ENCODE measurements at places on chromosomes 3 and 15. TPM values are rescaled to one million over a fixed set of nuclear protein-coding genes. Genes with fewer than 3 reads are reported as not detected.

DNA sequence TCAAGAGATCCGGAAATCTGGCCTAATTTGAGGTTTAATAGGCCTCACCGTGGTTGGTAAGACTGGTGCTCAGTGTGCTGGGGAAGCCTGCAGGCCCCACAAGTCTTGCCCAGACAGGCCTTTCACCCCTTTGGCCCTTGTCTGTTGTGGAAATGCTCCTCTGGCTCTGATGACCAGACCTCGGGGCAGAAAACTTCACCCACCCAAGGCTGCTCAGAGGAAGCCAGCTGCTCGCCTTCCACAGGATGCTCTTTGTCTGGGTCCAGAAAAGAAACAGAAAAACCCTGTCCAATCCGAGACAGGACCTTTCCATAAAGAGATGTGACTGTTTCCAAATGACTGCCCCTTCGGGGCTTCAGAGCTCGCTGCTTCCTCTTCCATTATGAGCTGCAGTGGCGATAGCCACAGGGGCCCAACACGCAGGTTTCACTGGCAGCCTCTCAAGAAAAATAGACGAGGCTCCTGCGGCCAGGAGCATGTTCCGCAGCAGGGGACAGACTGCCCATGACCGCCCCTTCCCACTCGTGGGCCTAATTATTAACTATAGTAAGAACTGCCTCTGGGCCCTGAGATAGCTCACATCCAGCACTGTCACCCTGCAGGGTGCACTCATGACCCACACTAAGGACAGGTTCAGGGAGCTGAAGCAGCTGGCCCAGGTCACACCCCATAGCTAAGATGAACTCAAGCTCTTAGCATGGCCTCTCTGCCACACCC lies 6.8 kb upstream of the SNX22 start:
- no peak overlapping the region for H3K27ac ChIP-seq
- no peaks in the 10 kb centered on the region for H3K4me1 ChIP-seq
- no peak overlapping the region for H3K4me3 ChIP-seq
- H3K27me3 ChIP-seq, result no peaks in the 10 kb centered on the region

DNA sequence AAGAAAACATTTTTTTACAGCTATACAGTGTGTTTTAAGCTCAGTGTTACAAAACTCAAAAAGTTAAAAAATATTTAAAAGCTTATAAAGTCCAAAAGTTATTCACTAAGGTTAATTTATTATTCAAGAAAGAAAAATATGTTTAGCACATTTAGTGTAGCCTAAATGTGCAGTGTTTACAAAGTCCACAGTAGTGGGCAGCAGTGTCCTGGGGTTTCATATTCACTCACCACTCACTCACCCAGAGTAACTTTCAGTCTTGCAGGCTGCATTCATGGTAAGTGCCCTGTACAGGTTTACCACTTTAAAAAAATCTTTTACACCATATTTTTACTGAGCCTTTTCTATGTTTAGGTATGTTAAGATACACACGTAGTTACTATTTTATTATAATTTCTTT lies 300.2 kb upstream of the TRIM42 start:
- H3K27me3 ChIP-seq, result no peaks in the 10 kb centered on the region
- no peaks in the 10 kb centered on the region for H3K36me3 ChIP-seq
- H3K4me3 ChIP-seq, result no peak overlapping the region
- peaks cover 8% of the 10 kb centered on the region for H3K4me1 ChIP-seq

DNA sequence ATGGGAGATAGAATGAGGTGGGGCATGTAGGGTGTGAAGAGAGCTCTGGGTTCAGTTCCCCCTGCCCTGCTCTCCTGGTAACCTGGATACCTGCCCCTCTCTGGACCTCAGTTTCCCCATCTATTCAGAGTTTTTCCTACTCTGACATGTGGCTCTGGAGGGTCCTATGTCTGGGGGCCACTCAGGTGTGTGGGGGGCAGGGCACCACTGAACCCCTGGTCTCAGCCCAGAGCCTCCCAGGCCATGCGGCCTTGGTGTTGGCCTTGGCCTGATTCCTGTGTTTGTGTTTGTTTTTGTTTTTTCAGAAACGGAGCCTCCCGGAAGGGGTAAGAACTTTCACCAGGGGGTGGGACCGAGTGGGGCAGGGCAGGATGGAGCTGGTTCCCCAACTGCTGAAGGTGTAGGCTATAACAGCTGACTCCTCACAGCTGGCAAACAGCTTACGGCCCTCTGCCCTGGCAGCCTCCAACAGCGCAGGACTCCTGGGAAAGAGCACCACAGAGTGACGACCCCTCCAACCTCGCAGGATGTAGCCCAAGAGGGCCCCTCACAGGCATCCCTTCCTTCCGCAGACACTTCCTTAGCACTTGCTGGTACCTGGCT lies 803 bp downstream of the ITIH3 start:
- no peak overlapping the region for H3K27ac ChIP-seq
- H3K4me3 ChIP-seq, result no peak overlapping the region
- no peak for DNase-seq
- no peaks in the 10 kb centered on the region for H3K36me3 ChIP-seq

DNA sequence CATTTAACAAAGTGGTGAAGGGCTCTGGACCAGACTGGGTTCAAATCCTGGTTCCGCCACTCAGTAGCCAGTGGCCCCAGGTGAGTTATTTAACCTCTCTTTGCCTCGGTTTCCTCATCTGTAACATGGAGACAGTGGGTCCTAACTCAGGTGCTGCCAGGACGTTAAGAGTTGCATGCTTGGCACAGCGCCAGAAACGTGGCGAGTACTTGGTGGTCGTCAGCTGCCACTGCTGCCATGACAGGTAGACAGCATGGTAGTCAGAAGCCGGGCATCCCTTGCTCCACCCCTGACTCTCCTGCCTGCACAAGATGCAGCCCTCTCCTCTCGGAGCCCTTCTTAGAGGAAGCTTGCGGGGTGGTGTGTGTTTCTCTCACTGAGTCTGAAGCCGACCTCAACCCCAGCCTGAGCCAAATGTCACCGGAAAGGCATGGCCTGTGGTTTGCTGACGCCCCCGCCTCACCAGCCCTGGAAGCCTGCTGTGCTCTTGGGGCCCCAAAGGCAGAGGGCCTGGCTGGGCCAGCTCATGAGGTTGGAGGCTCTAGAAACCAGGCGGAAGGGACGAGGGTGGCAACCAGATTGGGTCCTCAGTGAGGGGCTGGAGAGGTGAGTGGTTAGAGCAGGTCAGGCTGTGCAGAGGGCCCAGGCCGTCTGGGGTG lies 160.8 kb upstream of the TLE3 start:
- no peaks in the 10 kb centered on the region for H3K36me3 ChIP-seq
- H3K27ac ChIP-seq, result no peak overlapping the region
- no peak for DNase-seq
- H3K4me3 ChIP-seq, result no peak overlapping the region
- no peaks in the 10 kb centered on the region for H3K27me3 ChIP-seq

GRCh38 chr3:4531478-4532025 lies 38.4 kb downstream of the ITPR1 start:
- no peak overlapping the region for H3K27ac ChIP-seq
- H3K27me3 ChIP-seq, result no peaks in the 10 kb centered on the region
- peaks cover 24% of the 10 kb centered on the region for H3K4me1 ChIP-seq
- no peaks in the 10 kb centered on the region for H3K36me3 ChIP-seq
- no peak for DNase-seq

GRCh38 chr15:65329984-65330735 lies 25.7 kb downstream of the RNU5B-1 start:
- peaks cover 2% of the 10 kb centered on the region for H3K4me1 ChIP-seq
- H3K27ac ChIP-seq, result no peak overlapping the region
- no peaks in the 10 kb centered on the region for H3K36me3 ChIP-seq
- no peak overlapping the region for H3K4me3 ChIP-seq
- no peaks in the 10 kb centered on the region for H3K27me3 ChIP-seq

GRCh38 chr3:139518926-139519842 lies 20.4 kb downstream of the RBP1 start:
- H3K27ac ChIP-seq, result no peak overlapping the region
- DNase-seq, result no peak
- peaks cover 3% of the 10 kb centered on the region for H3K4me1 ChIP-seq
- no peaks in the 10 kb centered on the region for H3K27me3 ChIP-seq
- no peaks in the 10 kb centered on the region for H3K36me3 ChIP-seq
- no peak overlapping the region for H3K4me3 ChIP-seq

DNA sequence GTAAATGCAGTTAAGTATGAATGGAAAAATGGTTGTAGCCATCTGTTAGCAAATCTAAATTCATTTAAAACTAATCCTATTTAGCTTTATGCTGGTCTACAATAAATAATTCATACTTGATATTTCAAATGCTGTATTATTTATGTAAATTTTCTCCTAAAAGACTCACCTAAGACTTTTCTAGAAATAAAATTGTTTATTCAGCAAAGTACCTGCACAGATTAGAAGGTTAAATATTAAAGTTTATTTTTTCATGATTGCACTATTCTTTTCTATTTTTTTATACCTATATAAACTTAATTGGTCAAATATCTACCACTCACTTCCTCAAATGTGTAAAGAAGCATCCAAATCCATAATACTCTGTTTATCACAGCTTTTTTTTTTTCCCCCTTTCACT lies 45.2 kb downstream of the MBNL1 start:
- no peaks in the 10 kb centered on the region for H3K27me3 ChIP-seq
- no peaks in the 10 kb centered on the region for H3K36me3 ChIP-seq
- H3K4me1 ChIP-seq, result peaks cover 1% of the 10 kb centered on the region
- no peak for DNase-seq
- H3K4me3 ChIP-seq, result no peak overlapping the region

DNA sequence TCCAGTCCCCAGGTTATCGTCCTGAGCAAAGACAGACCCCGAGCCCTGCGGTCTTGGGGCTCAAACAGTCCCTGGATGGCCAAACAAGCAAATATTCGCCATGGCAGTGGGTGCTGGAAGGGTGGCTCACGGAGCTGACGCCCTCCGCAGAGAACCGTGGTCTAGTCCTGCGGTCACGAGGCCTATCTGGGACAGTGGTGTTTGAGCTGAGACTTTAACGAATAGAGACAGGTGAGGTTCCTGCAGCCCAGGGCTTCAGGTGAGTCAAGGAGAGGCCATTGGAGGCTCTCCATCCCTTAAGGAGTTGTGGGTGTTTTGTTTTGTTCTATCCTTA lies 399 bp upstream of the SUCLG2 start:
- H3K4me3 ChIP-seq, result peak overlapping the region; percentile 86
- H3K4me1 ChIP-seq, result peaks cover 1% of the 10 kb centered on the region

DNA sequence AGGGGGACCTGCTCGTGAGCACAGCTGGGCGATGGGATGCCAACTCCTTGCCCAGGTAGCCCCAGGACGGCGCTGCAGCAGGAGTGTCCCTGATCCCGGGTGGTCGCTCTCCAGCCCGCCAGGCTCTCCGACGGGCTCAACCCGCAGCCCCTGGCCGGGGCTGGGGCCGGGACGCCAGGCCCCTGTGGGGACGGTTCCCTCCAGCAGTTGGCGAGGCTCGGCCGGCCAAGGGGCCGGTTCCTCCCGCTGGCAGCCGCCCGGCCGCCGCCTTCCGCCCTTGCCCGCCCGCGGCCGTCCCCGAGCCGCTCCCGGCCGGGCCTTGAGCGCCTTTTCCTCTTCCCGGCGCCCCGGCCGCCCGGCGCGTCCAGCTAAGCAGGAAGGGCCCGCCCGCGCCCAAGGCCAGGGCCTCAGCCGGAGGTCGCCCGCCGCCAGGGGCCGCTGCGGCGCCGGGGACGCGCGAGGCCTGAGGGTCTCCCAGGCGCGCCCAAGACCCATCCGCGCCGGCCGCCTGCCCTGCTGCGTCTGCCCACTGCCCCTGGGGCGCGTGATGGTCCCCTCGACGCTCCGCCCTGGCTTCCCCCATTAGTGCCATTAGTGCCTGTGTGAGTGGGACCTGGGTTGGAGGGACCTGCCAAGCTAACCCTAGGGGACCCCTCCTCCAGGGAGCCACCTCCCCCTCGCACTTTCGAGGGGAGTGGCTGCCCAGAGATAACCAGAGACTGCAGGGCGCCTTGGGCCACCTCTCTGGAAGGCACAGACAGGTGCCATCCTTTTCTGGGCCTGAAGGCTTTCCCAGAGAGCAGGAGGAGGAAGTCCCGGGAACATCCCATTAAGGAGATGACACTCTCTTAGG lies 106.4 kb downstream of the FBLN2 start:
- H3K4me1 ChIP-seq, result no peaks in the 10 kb centered on the region
- DNase-seq, result no peak
- H3K27ac ChIP-seq, result no peak overlapping the region
- H3K27me3 ChIP-seq, result no peaks in the 10 kb centered on the region
- H3K4me3 ChIP-seq, result no peak overlapping the region

- no peak for DNase-seq
- no peak overlapping the region for H3K4me3 ChIP-seq
- no peak overlapping the region for H3K27ac ChIP-seq
- no peaks in the 10 kb centered on the region for H3K4me1 ChIP-seq
- no peaks in the 10 kb centered on the region for H3K27me3 ChIP-seq
Measured at GRCh38 chr3:116432795-116433194, 12.5 kb downstream of the LSAMP start.

DNA sequence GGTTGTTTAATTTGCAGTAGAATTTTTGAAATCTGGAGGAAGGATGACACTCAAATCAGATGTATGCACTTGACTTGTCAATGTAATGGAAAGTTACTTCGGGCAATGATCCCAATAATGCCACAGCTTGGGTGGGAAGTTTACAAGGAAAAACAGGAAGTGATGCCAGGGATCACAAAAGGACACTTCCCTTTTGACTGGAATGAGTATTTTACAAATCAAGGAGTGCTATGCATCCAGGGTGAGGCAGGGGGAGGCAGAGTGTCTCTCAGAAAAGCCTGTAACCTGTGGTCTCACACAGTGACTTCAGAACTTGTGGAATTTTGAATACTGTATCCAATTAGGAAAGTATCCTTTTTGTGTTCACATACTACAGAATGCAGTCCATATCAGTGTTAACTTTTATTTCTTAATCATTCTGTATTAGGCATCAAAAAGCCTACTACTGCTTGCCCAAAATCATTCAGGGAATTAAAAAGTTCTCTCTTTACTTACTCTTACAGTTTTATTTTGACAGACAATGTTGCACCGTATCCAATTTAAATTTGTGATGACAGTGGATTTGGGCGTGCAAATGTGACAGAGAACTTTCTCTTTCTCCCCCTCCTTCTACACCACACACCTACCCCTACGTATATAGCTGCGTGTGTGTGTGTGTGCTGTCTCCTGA lies 445.1 kb downstream of the MECOM start:
- no peak overlapping the region for H3K27ac ChIP-seq
- H3K27me3 ChIP-seq, result no peaks in the 10 kb centered on the region
- H3K4me1 ChIP-seq, result no peaks in the 10 kb centered on the region
- no peak overlapping the region for H3K4me3 ChIP-seq
- no peak for DNase-seq

DNA sequence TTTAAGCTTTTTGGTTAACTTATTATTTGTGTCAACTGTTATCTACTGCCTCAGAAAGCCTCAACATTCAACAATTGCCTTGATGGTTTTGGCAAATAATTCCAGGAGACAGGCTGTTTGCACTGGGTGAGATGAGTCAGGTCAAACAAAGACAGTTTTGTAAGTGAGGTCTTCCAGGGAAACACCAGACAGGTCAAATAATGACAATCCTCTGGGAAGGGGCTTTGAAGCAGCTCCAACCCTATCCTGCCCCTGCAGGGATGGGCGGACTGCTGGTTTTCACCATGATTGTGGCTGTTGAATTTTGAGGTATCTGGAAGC lies 79.4 kb upstream of the PRR23E start:
- H3K4me3 ChIP-seq, result no peak overlapping the region
- H3K27me3 ChIP-seq, result no peaks in the 10 kb centered on the region
- H3K4me1 ChIP-seq, result no peaks in the 10 kb centered on the region
- no peaks in the 10 kb centered on the region for H3K36me3 ChIP-seq

Gene PLSCR2
- not detected for total RNA-seq

Gene ROPN1
- not detected for total RNA-seq

Gene CPLX3
- total RNA-seq, result not detected

Gene ZNF621
- total RNA-seq, result 9.5 TPM

Gene PAK2
- total RNA-seq, result 44.8 TPM

Gene RCN2
- total RNA-seq, result 34.0 TPM

Gene ULK3
- 37.6 TPM for total RNA-seq

Gene MRPL47
- total RNA-seq, result 21.6 TPM

Gene P4HTM
- total RNA-seq, result 41.0 TPM

Gene AADAC
- not detected for total RNA-seq

Gene FGD5
- 22.6 TPM for total RNA-seq

All from ovary (tissue), 10 donors.